ENCODE measurements at places on chromosomes 4 and X.

GRCh38 chr4:185921583-185922555 is 109.9 kb upstream of the SORBS2 start:
- DNase-seq: no peak

GRCh38 chr4:43990551-43990950 is 458.1 kb downstream of the KCTD8 start:
- DNase-seq: no peak

- no peak for DNase-seq
Observed at GRCh38 chrX:133529578-133529977, 114.3 kb upstream of the GPC4 start.

- peak; percentile 9 for DNase-seq
Observed at GRCh38 chr4:158259955-158260575, 49.8 kb downstream of the TMEM144 start.

- DNase-seq: no peak
Observed at GRCh38 chr4:108473163-108473720, 147.1 kb upstream of the RPL34 start.

DNA sequence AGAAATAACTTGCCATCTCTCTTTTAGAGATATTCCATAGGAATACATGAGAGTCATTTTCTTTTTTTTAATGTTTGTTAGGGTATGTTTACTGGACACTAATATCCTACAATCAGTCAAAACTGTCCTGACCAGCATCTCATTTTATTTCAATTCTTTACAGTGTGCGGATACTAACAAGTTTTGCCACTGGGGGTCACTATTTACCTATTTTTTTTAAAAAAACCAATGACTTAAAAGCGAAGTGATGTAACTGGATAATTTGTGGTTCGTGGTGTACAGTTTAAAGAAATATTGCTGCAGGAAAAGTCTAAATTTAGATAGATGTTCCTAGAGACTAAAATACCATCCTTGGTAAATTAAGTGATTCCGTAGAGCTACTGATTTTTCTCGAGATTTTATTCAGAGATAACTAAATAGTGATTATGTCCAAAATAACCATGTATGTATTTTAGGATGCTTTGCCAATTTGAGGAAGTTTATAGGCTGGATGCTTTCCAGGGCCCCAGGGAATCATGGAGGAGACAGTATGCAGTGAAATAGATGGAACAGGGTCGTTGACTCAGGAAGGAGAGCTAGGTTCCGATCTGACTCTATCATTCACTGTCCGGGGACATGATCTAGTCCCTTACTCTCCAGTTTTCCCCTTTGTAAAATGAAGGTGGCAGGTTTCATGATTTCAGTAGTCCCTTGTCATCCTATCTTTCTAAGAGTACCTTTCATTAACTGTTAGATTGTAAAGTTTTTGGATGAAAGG is 34.0 kb upstream of the GNPDA2 start:
- peak; percentile 7 for DNase-seq

DNA sequence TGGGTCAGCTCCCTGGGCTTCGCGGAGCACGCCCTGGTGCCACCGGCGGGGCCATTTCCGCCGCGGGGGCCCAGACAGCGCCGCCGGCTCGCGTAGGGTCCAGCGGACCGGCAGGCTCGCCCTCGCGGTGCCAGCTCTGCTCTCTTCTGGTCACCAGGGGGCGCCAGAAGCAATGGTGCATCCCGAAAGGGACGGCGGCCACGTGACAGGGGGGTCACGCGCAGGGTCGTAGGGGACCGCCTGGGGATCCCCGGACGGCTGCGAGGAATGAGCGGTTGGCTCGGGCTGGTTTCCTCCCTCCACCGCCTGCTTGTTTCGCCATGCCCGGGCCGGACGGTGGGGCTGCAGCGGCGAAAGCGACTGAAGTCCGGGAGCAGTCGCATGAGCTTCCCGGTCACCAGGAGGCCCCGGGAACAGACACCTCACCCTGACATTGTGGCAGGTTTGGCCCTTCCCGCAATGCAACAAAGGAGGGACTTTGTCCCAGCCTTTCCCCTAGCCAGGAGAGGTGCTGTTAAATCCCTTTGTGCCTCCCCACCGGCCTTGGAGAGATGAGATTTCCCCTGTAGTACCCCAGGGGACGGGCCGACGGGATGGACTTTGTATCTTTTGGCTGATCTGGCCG is 15.8 kb downstream of the ZCCHC12 start:
- peak; percentile 58 for DNase-seq

DNA sequence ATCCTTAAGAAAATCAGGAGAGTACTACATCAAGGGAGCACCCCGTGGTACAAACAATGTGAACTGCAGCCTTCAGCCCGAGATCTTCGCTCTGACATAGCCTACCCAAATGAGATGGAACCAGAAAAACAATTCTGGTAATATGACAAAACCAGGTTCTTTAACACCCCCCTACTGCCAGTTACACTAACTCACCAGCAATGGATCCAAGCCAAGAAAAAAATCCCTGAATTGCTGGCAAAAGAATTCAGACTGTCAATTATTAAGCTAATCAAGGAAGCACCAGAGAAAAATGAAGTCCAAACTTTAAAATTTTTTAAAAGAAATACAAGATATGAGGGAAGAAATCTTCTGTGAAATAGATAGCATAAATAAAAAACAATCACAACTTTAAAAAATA is 101.7 kb upstream of the KLF8 start:
- no peak for DNase-seq

- DNase-seq: no peak
Observed at GRCh38 chrX:139909712-139910111, 23.1 kb downstream of the ATP11C start.

GRCh38 chr4:56317749-56318148 is 69.5 kb downstream of the AASDH start:
- no peak for DNase-seq

- DNase-seq: peak; percentile 24
Observed at GRCh38 chrX:130975947-130976346, 72.9 kb upstream of the ENOX2 start.

DNA sequence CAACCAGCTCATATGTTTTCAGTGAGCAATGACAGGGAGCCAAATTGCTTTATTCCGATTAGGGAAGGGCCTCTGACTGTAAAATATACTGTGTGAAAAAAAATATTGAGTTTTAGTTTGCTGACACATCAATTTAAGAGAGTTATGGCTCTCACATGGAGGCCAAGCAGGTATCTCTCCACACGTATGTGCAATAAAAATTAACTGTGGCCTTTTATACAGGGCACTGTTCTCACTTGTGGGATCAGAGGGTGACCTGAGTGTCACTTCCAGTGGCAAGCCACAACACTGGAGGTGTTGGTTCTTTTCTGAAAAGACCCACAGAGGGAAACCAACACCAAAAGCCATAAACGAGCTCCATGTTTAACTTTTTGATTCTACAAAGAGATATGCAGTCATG is 462.8 kb downstream of the MID1IP1 start:
- DNase-seq: no peak

DNA sequence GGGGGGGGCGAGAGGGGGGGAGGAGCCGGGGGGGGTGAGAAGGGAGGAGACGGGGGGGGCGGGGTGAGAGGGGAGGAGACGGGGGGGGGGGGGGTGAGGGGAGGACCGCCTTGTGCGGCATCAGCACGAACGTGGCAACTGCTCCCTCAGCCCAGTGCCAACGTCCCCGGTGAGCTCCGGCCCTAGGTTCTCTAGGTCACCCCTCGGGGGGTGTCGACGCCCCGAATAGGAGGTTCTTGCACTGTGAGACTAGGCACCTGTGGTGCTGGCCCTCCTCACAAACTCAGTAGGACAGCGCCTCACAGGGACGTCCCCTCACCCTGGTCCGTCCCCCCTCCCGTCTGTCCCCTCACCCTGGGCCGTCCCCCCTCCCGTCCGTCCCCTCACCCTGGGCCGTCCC is 21.5 kb upstream of the GTPBP6 start:
- DNase-seq: no peak

- no peak for DNase-seq
Observed at GRCh38 chr4:98850937-98851336, 78.0 kb downstream of the EIF4E start.

DNA sequence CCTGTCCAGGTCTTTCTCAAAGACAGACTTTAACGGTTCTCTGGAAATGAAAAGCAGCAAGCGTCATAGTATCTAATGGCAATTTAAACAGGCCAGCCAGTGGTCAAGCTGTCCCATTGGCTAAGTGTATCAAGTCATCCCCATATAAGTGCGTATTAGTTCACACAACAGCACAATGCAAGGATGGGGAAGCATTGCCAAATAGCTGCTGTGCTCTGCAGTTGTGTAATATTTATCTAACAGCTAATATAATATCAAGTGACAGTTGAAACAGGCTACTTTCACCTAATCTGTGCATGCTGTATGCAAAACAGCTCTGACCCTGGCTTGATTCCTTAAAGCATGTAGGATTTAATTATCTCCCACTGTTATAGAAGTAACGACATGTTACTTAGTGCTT is 134.8 kb upstream of the PPARGC1A start:
- no peak for DNase-seq

GRCh38 chr4:825063-825970 is 612 bp downstream of the CPLX1 start:
- no peak for DNase-seq

- no peak for DNase-seq
Observed at GRCh38 chrX:3522101-3522650, 175.7 kb upstream of the MXRA5 start.

DNA sequence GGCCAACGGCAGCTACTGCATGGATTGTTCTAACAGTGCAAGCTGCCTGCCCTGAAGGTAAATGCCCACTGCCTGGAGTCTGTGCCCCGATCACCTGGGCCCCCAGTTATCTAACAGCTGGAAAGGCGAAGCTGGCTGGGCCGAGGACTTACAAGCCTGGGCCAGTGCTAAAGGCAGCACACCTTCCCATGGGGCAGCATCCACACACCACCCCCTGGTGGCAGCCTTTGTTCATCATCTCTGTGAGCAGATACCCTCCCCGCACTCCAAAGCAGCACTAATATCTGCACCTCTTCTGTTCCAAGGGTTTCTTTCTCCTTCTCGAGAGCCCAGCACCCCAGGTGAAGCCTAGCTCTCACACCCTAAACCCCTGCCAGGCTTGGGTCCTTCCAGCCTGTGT is 7.6 kb downstream of the SLC2A9 start:
- no peak for DNase-seq

GRCh38 chr4:54104907-54105306 is 4.9 kb downstream of the GSX2 start:
- DNase-seq: no peak

DNA sequence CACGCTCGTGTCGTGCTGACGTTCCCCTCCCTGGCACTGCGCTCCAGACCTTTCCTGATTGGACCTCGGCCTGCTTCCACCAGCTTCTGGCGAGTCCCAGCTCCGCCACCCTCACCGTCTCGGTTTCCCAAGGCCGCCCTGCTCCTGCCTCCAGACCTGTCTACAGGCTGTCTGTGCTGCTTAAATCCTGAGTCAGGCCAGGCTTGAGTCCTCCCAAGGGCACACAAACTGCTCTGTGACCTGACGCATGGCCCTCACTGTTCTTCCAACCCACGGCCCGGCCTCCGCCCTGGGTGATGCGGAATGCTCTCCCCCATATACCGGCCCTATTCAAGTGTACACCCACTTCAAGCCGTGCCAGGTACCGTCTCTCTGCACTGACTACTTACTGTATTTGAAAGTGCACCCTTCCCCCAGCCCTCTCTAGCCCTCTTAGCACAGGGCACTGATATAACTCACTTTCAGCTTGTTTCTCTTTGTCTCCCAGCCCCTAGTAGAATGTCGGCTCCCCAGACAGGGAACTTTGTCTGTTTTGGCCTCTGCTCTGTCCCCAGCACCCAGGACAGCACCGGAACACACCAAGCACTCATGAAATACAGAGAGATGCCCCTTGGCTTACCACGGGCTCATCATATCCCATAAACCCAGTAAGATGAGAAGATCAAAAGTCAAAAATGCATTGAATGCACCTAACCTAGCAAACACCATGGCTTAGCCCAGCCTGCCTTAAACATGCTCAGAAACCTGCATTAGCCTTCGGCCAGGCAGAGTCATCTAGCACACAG is 63.1 kb upstream of the AFAP1 start:
- DNase-seq: no peak

- peak; percentile 40 for DNase-seq
Observed at GRCh38 chr4:184845367-184846021, 19.7 kb upstream of the ACSL1 start.

- no peak for DNase-seq
Observed at GRCh38 chrX:103932133-103932532, 30.3 kb upstream of the TMSB15B start.

DNA sequence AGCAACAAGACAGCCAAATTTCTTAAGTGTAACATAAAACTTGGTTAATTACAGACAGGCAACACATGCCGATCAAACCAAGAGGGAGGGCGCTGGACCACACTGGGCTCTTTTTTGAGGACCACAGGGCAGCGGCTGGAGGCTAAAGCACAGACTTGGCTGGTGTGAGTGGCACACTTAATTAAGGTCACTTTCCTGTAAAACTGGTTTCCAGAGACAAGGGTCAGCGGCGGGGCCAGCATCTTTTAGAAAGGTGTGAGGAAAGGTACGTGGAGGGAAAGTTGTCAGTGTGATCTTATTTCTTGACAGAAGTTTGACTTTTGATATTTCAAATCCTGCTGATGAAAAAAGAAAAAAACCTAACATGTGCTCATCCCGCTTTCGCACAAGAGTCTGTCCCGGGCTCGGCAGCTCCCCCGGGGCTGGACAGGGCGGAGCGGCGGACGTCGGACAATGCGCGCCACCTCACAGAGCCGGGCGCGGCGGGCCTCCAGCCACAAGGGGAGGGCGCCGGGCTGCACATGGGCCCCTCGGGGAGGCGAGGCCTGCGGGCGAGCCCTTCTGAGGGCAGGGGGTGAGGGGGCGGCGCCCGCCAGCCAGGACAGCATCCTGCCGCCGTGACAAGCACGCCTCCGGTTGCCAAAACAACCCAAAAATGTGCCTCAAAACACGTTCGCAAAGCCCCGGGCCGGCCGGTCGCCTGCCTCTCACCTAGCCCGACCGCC is 660 bp upstream of the HSPA4L start:
- DNase-seq: no peak

GRCh38 chr4:54844911-54845310 is 187.2 kb downstream of the KIT start:
- no peak for DNase-seq

DNA sequence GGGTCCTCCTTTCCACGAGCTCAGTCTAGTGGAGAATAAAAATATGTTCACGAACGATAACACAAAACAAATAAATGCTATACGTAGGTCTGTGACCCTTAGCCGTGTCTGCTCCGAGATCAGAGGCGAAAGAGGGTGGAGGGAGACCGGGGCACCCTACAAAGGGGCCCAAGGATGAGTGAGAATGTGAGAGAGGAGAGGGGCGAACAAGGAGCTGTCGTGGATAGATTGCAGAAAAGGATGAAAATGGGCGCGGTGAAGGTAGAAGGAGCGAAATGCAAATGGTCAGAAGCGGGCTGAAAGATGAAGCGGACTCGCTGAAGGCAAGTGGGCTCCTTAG is 6.2 kb upstream of the ZBTB33 start:
- DNase-seq: no peak

All from HepG2 (cell line).